Retinal pigment epithelial cell (primary cell): ENCODE measurements at places on chromosomes 16 and 17.

DNA sequence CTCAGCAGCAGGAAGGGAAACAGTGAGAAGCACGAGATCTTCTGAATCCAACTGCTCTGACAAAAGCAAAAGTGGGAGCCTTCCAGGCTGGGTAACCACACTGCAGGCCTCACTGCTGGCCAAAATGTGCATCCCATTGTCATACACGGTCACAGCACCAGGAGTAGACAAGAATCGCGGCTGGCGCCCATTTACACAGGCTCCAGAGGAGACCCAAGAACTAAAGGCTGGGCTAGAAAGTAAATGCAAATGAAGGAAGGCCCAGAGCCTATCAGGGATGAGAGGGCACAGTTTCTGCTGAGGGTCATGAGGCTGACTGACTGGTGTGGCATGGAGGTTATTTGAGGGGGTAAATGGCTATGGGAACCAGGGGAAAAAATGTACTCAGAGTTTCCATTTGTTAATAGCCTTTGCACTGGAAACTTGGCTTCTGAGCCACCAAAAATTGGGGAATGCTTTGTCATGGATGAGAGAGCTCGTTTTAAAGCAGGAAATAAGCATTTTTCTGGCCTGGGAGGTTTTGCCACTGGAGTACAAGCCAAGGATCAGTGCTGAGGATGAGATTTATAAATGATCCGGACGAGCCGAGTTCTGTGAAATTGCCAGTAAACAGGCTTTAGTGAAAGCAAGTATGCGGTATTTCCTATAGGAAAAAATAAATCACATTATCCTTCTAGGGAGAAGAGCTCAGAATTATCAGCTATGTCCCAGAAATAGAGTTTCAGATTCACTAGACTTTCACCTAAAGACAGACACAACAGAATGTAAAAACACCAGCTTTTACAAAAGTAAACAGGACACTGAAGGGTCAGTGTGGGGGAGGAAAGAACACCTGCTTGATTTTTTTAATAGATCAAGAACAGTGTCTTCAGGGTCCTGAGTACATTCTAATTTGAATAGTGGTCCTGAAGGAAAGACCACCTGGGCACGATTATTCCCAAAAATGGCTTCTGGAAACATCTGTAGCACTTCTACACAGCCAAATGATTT is 66.9 kb upstream of the GSG1L start:
- DNase-seq, result no peak

DNA sequence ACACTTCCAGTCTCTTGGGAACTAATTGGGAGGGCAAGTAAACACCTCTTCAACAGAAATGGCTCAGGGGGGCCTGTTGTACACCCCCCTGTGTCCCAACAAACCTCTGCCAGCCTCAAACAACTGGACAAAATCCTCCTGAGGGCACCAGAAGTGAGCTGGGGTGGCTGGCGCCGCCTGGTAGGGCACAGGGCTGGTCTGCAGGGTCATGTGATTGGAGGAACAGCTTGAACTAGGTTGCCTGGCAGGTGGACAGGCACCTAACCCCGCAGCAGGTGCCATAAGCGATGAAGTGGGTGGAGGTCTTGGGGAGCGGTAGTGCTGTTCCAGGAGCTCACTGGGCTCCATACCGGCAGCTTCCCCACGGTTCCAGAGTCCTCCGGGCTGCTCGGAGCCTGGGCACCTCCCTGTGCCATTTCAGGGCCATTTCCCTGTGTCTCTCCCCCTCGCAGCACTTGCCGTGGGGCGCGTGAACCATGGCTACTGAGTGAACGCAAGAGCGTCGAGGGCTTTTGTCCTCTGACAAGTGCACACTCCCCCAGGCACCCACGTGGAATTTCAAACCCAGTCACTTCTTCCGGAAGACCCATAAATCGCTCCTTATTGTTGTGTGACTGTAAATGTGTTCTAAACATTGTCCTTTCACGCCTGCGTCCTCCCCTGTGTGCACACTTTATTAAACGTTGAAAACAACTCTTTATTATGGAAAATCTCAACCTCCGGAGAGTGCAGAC is 101.5 kb downstream of the SEC14L1 start:
- no peak for DNase-seq

GRCh38 chr16:68564382-68564985 is 25.4 kb downstream of the ZFP90 start:
- no peak for DNase-seq

GRCh38 chr16:80526418-80527061 is 14.3 kb upstream of the DYNLRB2 start:
- DNase-seq, result no peak

DNA sequence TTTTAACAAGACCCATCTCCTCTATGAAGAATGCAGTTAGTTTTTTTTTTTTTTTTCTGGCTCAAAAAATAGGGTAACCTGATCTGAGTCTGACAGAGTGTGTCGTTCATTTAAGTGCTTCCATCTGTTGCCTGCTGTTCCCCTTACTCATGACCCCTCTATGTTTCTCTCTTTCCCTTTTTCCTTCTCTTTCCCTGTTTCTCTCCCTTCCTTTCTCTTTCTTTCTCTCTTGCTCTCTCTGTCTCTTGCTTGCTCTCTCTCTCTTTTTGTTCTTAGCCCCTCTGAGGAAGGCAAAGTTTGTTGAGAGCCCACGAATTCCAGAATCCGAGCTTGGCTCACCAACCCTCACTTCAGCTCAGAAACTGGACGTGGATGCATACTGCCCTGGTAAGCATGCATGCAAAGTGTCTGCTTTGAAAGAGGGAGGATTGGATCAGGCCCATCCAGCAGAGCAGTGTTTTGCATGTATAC is 185.0 kb downstream of the TANC2 start:
- DNase-seq, result no peak
